ENCODE measurements at places on chromosomes 11 and 22.

- no peak for ATAC-seq
These were observed 59.6 kb upstream of the SHANK2 start for GRCh38 chr11:71311928-71312510.

DNA sequence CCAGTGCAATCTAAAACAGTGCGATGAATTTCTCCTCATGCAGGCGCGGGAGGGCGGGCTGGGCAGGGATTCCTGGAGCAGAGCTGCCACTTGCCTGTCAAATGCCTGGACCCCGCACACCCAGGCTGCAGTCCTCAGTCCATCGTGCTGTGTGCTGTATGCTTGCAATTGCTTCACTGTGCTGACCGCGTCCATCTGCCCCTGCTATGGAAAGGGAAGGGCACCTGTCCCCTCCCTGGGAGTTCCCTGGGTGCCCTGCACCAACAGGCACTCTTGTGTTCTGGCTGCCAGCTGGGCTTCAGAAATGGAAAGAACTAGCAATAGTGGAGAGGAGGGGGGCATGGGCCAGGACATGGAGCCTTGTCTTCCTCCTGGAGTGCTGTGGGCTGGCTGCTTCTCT lies 185.4 kb upstream of the B3GAT1 start:
- ATAC-seq = no peak

DNA sequence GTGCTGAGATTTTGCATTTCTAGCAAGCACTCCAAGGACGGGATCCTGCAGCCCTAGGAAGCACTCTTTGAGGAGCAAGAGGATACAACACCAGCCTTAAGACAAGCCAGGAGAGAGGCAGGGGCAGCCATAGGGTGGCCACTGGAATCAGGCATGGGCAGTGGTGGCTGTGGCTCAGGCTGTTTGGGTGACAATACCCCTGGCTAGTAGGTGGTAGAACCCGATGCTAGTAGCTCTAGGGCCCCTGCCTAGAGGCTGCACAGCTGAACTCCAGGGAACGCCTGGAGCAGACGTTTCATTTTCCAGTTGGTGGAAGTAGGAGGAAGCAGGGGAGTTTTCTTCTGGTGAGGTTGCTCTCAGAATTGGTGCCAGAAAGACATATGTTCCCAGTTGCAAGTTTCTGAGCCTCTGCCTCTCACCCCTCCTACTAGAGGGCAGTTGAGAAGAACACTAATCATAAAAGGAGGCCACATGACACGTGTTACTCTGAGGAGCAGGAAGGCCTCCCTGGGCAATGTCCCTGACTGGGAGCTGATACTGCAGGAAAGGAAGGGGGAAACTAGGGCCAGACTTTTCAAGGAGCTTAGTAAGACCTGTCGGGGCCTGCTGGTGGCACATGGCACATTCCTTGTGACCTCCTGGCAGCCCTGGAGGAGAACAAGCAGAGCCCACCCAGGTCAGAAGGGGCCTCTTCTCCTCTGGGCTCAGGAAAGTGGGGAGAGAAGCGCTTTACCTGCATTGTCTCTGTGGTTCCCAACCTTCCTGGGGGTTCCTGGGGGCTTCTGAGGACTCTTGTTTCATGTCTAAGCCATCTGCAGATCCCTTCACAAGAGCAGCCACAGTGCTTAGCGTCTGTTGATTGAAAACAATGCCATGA lies 56.6 kb upstream of the DRD2 start:
- ATAC-seq = no peak

- no peak for ATAC-seq
These were observed 17.3 kb downstream of the TRMU start for GRCh38 chr22:46352691-46353386.

GRCh38 chr11:128346804-128347203 lies 240.6 kb downstream of the ETS1 start:
- ATAC-seq = no peak

DNA sequence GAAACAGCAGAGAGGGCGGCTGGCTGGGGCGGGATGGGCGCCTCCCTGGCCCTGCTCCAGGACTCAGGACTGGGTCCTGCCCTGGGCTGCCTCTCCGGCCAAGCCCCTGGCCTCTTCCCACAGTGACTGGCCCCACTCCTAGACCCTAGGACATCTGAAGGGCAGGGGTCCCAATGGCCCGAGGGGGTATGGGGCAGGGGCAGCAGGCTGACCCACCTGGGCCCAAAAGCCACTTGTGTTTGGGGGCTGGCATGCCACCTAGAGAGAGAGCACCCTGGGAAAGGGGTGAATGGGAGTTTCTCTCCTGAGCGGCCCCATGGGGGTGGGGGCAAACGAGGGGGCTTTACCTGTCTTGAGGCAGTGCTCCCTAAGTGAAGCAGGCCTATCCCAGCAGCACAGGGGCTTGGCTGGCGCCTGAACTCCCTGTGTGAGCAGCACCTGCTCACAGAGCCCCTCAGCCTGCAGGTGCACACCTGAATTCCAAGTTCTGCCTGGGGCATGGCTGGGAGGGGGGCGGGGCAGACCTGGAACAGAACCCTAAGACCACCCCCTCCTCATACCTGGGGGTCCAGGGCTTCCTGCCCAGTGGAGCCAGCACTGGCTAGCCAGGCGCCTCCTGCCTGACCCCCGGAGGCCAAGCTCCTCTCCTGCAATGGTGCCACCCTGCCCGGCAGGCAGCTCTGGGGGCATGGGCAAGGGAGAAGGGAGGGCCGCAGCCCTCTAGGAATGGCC lies 16.9 kb downstream of the DUSP8 start:
- no peak for ATAC-seq

- ATAC-seq = no peak
These were observed 39.2 kb upstream of the HMGXB4 start for GRCh38 chr22:35218079-35218478.

- ATAC-seq = no peak
These were observed 19.5 kb upstream of the RCE1 start for GRCh38 chr11:66823700-66824099.

DNA sequence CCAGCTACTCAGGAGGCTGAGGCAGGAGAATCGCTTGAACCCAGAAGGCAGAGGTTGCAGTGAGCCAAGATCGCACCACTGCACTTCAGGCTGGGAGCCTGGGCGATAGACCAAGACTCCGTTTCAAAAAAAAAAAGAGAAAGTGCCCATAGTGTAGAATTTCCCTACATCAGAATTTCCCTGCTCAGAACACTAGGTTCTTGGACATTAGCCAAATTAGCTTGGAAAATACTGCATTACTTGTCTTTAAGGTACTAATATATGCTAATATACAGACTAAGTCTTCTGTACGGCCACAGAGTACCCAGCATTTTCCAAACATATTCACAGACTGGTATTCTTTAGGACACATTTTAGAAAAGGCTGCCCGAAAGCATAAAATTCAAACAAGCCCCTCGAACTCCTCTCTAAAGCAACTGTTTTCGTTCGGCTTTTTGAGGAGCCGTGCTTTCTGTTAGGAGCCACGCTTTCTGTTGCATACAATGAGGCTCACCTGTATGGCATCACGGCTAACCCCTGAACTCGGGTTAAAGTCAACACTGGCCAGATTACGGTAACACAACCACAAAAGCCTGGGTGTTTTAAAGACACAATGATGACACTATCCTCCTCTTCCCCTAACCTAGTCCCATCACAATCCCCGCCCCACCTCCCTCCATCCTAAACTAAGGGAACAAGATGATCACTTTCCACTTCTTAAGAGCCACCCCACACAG lies 18.4 kb downstream of the TNKS1BP1 start:
- no peak for ATAC-seq

DNA sequence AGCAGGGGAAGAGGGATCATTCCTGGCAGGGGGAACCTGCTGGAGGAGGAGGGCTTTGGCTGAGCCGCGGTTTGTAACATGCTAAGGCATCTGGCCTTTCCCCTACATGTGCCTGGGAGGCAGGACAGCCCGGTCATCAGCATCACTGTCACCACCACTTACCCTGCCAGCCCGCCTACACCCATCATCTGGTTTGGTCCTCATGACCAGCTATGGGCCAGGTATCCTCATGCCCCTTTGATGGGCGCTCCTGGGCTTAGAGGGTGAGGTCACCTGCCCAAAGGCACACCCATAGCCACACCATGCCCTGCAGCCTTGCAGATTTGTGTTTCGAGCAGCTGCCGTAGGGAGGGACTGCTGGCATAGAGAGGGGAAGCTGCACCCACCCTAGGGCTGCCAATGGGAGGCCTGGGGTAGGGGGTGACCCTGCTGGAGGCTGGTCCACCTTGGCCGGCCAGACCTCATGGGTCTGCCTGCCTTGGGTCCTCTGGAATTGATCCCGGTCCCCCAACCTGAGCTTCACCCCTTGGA lies 2.6 kb downstream of the MRGPRF start:
- no peak for ATAC-seq

GRCh38 chr11:45528435-45528834 lies 137.0 kb downstream of the CHST1 start:
- no peak for ATAC-seq

DNA sequence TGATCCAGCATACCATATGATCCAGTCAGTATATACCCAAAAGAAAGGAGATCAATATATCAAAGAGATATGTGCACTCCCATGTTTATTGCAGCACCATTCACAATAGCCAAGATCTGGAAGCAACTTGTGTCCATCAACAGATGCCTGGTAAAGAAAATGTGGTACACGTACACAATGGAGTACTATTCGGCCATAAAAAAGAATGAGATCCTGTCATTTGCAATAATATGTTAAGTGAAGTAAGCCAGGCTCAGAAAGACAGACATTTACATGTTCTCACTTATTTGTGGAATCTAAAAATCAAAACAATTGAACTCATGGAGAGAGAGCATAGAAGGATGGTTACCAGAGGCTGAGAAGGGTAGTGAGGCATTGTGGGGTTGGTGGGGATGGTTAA lies 27.0 kb downstream of the SNU13 start:
- ATAC-seq = no peak

- no peak for ATAC-seq
These were observed 1.3 kb upstream of the DGKZ start for GRCh38 chr11:46345881-46346484.

GRCh38 chr22:37912171-37912570 lies 6.1 kb downstream of the MICALL1 start:
- ATAC-seq = no peak

DNA sequence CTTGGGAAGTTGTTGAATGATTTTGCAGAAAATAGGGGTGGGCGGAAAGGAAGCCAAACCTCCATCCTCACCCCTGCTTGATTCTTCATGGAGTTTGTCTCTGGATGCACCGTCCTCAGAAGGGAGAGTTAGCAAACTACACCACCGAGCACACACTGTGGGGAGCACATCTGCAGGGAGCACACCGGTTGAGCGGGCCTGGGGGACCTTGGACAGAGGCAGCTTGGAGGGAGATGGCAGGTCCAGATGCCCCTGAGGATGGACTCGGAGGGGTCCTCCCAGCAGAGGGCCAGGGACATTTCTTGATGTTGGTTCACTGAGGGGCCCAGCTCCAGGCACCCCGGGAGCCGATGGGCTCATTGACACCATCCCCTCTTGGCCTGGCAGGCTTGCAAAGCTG lies 15.1 kb upstream of the FGF19 start:
- no peak for ATAC-seq

DNA sequence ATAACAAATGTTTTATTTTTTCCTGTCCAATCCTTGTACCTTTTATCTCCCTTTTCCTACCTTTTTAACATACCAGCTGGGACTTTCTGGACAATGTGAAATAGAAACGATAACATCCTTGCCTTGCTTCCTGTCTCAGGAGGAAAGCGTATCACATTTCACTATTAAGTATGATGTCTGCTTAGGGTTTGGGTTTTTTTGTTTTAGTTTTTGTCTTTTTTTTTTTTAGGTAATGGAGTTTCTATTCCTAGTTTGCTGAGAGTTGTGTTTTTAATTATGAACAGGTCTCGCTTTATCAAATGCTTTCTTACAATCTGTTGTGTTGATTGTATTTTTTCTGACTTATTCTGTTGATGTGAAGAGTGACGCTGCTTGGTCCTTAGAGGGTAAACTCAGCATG lies 64.2 kb upstream of the KCNQ1OT1 start:
- ATAC-seq = no peak

- ATAC-seq = no peak
These were observed 146.7 kb downstream of the CTTN start for GRCh38 chr11:70544774-70545609.

DNA sequence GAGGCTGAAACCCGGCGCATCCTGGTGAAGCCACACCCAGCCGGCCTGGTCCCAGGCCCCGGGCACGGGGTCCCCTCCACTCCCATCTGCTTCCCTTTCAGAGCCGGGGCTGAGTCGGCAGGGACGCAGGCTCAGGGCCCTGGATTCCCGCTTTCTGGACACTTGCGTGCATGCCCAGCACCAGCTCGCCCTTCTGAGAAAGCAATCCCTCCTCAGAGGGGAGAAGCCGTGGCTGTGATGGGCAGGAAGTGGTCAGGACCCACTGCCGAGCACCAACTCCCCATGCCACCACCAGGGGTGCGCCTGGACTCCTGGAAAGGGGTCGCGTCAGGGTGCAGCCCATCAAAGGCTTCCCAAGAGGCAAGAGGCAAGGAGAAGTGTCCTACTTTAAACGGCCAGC lies 15.1 kb downstream of the CDKN1C start:
- ATAC-seq = no peak

GRCh38 chr22:37802310-37803194 lies 5.2 kb upstream of the GCAT start:
- no peak for ATAC-seq

DNA sequence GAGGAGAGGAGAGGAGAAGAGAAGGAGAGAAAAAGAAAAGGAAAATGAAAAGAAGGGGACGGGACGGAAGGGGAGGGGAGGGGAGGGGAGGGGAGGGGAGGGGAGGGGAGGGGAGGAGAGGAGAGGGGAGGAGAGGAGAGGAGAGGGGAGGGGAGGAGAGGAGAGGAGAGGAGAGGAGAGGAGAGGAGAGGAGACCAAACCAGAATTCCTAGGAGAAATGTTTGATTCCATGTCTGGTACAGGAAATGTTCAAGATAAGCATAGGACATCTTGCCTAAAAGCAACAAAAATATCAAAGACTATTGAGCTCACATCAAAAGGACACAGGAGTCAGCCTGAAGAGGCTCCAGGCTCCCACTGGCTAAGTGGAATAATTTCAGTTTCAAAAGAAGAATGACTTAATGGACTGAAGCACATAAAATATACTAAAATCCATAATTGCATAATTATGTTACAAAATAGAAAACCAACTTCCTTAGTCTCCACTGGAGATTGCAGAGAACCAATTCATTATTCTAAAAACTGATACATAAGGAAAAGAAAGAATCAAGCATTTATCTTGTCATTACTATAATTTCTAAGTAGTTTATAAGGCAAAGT lies 101.1 kb upstream of the APOA1 start:
- no peak for ATAC-seq

Data from gastroesophageal sphincter (tissue), 4 donors.